ENCODE measurements at places on chromosomes 1 and 21. TPM values are rescaled to one million over a fixed set of nuclear protein-coding genes. Genes with fewer than 3 reads are reported as not detected.

GRCh38 chr1:102751111-102751510 lies 357.2 kb downstream of the COL11A1 start:
- no peak for DNase-seq

The GABRD gene
- not detected for total RNA-seq

The LENEP gene
- 1.1 TPM for total RNA-seq

DNA sequence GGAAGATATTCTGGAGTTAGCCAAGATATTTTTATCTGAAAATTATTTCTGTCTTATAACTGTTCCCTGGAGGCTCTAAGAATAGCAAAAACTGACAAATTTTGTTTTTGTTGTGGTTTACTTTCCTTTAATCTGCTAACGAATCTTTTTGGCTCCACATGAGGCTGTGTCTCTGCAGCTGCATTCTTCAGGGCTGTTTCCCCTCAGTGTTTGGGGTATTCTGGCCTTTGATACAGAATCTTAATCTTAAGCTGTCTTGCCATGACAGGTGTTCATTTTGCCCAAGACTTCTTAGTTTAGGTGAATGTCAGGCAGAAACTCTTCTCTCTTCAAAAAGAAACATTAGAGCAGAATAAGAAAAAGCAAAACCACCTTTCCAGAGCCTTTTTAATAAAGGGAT lies 83.8 kb downstream of the GABPA start:
- DNase-seq, result no peak

GRCh38 chr21:25842925-25843324 lies 108.2 kb downstream of the GABPA start:
- no peak for DNase-seq

The IVL gene
- total RNA-seq, result not detected

DNA sequence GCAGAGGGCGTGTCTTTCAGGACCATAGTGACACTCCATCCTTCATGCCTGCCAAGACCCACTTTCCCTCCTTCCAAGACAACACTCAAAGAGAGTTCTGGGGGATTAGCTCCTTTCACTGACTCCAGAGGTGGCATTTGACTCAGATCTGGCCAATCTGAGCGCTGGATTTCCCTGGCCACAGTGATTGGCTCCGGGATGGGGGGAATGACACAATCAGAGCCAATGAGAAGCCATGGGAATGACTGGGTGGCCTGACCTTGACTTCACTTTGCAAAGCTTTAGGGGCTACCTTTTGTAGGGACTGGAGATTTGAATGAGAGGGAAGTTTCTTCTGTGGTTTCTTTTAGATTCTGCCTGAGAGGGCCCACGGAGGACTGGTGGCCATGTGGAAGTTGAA lies 26.9 kb upstream of the WNT4 start:
- no peak for DNase-seq

GRCh38 chr1:196401891-196402290 lies 206.3 kb downstream of the KCNT2 start:
- no peak for DNase-seq

The APCS gene
- not detected for total RNA-seq

GRCh38 chr1:159162516-159163265 lies 8.7 kb upstream of the CADM3 start:
- no peak for DNase-seq

DNA sequence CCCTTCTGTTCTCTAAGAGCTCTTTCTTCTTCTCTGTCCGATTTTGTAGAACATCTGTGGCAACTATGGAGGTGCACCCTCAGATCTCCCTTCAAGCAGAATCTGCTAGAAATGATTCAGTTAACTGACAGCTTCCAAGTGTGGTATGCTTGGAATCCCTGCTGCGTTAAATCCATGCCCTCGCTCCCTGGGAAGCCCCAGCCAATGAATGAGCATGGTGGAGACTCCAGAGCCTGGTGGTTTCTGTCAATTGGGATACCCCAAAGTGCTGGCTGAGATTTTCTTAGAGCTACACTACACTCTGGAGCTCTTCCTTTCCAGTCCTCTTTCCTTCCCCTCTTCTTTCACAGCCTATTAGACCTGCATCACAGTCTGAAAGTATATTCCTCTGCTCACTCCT lies 116.3 kb upstream of the C1orf21 start:
- no peak for DNase-seq

The COL16A1 gene
- total RNA-seq, result not detected

GRCh38 chr1:206905295-206906164 lies 8.3 kb downstream of the IL24 start:
- no peak for DNase-seq

- DNase-seq, result no peak
Measured at GRCh38 chr1:231544943-231545592, 16.6 kb downstream of the TSNAX start.

DNA sequence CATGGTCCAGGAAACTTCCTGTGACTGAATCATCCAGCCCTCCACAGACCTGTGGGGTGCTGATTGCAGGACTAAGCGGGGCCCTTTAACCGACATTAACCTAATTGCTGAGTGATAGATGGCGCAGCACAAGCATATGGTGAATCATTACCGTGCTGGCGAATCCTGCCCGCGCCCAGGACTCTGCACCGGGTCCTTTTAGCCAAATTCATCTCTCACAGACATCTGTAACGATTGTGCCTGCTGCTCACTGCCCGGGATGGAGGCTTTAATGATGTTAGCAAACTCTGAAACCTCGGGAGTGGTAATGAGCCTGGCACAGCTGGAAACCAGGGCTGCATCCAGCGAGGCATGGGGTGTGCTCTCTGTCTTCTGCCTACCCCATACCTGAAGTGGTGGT lies 147.3 kb upstream of the CD34 start:
- no peak for DNase-seq

GRCh38 chr1:24201941-24202440 lies 14.9 kb upstream of the IFNLR1 start:
- peak; percentile 72 for DNase-seq

The ERG gene
- total RNA-seq, result not detected

- DNase-seq, result no peak
Measured at GRCh38 chr1:55484173-55484572, 269.0 kb upstream of the USP24 start.

GRCh38 chr1:156464335-156464734 lies 36.2 kb downstream of the MEF2D start:
- DNase-seq, result no peak

The STYXL2 gene
- not detected for total RNA-seq

The PIGR gene
- total RNA-seq, result not detected

GRCh38 chr1:63190171-63190570 lies 132.2 kb upstream of the FOXD3 start:
- no peak for DNase-seq

The PADI3 gene
- not detected for total RNA-seq

DNA sequence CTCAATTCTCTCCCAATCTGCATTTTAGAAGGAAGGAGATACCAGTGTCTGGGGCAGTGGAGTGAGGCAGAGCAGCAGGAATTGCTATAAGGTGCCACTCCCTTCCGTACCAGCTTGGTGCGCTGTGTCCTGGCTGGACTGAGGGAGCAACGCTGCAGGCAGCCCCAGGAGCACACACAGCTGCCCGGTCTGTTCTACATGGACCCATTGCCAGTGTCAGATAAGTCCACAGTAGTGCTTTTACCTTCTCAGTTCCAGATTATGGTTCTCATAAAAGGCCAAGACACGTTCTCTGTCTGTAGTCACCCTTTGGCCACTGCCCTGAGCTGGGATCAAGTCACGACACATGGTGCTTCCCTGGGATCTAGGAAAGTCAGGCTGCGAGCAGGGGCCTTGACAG lies 44.1 kb upstream of the BARHL2 start:
- DNase-seq, result no peak

The THAP3 gene
- 19.1 TPM for total RNA-seq

DNA sequence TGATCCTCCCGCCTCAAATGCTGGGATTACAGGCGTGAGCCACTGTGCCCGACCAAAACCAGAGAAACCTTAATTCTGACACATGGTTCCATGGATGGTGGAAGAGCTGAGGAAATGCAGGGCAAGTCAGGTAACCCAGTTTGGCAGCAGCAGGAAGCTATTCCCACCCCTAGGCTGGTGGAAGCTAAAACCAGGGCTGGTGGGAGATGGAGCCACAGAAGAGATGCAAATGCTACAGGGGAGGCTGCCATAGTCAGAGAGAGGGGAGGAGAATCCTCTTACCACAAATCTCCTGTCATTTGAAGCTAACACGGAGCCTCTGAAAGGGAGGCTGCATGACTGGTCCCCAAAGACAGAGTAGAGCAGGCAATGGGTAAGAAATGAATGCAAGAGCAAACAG lies 4.1 kb upstream of the CDC42BPA start:
- no peak for DNase-seq

GRCh38 chr21:19603011-19603593 lies 1199.5 kb upstream of the TMPRSS15 start:
- no peak for DNase-seq

DNA sequence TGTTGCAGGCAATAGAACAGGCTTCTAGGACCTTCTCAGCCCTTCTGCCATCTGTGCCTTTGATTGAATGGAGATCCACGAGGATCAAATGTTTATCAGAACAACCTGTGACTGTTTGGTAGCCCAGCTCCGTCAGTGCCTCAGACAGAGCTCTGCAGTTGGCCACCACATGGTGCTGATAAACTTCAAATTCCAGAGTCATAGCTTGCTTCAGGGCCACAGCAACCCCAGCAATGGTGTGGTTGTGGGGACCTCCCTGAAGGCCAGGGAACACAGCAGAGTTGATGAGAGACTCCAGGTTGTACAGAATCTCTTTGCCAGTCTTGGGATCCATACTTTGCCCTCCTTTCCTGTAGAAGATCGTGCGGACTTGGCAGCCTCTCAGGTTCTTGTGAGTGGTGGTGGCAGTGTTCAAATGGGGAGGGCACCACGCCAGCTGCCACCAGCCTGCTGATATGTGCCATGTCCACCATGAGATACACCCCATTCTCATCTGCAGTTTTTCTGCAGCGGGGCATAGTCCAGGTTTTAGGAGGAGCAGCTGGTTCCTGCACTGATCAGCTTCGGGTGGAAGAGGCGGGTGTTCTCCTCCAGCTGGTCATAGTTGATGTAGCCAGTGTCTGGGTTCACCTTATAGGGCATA lies 82.9 kb upstream of the ARTN start:
- no peak for DNase-seq

DNA sequence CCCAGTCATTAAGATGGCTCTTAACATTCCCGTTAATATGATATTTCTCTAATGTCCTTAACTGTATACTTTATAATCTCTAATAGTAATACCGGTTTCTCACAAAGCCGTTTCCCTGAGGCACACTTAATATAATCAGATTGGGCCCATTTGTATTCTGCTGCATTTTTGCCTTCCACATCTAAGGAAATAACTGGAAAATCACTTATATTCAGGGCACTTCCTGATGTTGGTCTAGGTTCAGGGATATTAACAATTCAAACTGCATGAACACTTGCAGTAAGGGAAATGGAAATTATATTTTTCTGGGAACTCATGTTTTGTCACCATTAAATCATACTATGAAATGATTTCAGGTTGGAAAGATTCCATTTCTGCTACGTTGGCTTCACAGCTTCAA lies 119.8 kb downstream of the TPR start:
- DNase-seq, result no peak

The SLAMF9 gene
- not detected for total RNA-seq

DNA sequence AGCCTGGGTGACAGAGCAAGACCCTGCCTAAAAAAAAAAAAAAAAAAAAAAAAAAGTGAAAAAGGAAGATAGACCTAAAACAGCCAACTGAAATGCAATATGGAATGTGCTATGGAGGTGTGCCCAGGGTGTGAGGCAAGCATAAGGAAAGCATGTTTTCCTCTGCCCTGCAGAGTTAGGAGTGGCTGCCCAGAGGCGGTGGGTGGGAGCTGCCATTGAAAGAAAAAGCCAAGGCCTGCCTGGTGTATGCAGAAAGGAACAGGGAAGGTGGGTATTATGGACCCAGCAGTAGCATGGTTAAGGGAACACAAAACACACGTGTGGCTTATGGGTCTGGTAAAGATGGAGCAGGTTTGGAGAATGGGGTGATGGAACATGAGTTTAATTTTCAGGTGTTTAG lies 8.9 kb downstream of the CD244 start:
- no peak for DNase-seq

Data from activated CD8-positive, alpha-beta T cell treated with anti-CD3 and anti-CD28 coated beads, Interleukin-2, amount 10 ng/mL, durations not matched to agents 7 days and 5 days (primary cell).